Suprapubic skin (tissue), 4 donors: ENCODE measurements at places on chromosomes 7 and 10. TPM values are rescaled to one million over a fixed set of nuclear protein-coding genes. Genes with fewer than 3 reads are reported as not detected.

DNA sequence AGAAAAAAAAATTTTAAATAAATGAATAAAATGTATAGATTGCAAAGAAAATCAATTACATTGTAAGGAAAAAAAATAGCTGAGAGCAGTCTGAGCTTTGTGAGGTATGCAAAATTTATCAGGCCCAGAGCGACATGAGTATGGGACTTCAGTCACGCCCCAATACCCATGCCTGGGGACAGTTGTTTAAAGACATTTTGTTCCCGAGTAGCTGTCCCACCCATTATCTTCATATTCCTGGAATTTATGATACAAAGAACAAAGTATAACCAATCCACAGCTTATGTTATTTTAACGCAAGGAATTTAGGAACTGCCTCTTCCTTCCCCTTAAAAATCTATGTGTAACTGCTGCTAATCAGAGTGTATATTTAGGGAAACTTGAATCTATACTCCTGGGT is 1.6 kb upstream of the PON2 start:
- peaks cover 18% of the 10 kb centered on the region for H3K4me1 ChIP-seq
- H3K27ac ChIP-seq = no peak overlapping the region
- H3K27me3 ChIP-seq = no peaks in the 10 kb centered on the region
- H3K4me3 ChIP-seq = no peak overlapping the region

DNA sequence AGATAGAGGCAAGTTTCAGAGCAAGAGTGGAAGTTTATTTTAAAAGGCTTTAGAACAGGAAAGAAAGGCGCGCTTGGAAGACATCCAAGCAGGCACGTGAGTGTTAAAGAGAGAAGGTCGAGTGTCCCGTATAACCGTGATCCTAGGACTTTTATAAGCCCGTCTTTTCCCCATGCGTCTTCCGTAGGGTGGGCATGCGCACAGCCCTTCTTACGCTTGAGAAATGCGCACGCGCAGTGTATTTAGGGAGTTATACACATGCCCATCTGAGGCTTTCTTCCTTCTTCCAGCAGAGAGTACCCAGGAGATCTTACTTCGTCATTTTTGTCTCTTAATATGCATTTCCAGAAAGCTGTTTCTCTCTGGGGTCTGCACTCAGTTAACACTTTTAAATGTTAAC is 52.4 kb downstream of the CALD1 start:
- no peak overlapping the region for H3K4me3 ChIP-seq
- H3K4me1 ChIP-seq = no peaks in the 10 kb centered on the region
- H3K27ac ChIP-seq = no peak overlapping the region
- no peak for DNase-seq
- no peaks in the 10 kb centered on the region for H3K27me3 ChIP-seq

DNA sequence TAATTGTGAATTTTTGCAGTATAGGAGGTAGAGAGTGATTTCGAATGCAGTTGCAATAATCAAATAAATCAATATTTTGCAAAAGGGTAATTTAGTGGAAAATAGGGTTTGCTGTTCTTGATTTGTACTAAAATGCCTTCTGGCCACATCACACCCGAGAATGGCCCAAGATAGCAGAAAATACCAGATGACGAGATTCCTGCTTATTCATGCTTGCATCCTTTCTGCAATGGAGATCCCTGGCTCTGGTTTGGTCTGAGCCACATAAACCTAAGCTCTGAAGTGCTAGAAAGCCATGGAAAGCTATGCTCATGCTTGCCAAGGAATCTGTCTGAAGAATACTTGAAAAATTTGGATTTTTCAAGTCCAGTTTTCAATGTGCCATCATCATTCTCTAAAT is 634.2 kb upstream of the COBL start:
- no peaks in the 10 kb centered on the region for H3K27me3 ChIP-seq
- no peaks in the 10 kb centered on the region for H3K36me3 ChIP-seq
- H3K27ac ChIP-seq = no peak overlapping the region
- no peaks in the 10 kb centered on the region for H3K4me1 ChIP-seq
- no peak for DNase-seq
- no peak overlapping the region for H3K4me3 ChIP-seq

GRCh38 chr10:99394761-99395386 is 35.5 kb downstream of the GOT1 start:
- no peaks in the 10 kb centered on the region for H3K27me3 ChIP-seq
- DNase-seq = no peak
- peaks cover 14% of the 10 kb centered on the region for H3K4me1 ChIP-seq
- H3K36me3 ChIP-seq = peaks cover 30% of the 10 kb centered on the region

- H3K36me3 ChIP-seq = no peaks in the 10 kb centered on the region
- DNase-seq = no peak
- no peaks in the 10 kb centered on the region for H3K4me1 ChIP-seq
- H3K27me3 ChIP-seq = no peaks in the 10 kb centered on the region
- H3K27ac ChIP-seq = no peak overlapping the region
- H3K4me3 ChIP-seq = no peak overlapping the region
These were observed 90.2 kb downstream of the AGMO start for GRCh38 chr7:15471669-15471950.

DNA sequence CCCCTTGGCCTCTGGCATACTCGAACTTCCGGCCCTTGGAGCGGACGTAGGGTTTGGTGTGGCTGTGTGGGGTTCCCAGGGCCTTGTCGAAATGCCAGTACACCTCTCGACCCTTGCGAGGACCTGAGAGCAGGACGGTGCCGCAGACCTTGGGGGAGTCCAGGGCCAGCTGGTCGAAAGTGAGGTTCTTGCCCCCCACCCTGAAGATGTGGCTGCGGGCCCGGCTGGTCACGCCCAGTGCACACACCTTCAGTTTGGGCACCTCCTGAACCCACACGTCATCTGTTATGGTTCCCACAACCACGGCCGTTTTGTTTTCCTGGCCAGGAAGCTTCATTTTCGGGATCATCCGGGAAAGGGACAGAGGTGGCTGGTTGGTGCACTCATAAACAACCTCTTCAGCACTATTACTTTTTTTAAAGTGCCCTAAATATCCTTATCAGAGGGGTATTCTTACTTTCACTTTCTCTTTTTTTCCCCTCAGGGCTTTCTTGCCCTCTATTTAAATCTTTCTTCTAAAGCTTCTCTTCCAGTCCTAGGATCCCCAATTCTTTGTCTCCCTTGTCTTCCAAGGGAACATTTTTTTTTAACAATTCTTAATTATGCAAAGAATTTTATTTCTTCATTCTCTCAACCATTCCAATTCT is 44.9 kb upstream of the FAM3C start:
- H3K36me3 ChIP-seq = no peaks in the 10 kb centered on the region
- H3K27me3 ChIP-seq = no peaks in the 10 kb centered on the region
- no peak overlapping the region for H3K4me3 ChIP-seq
- H3K4me1 ChIP-seq = peaks cover 16% of the 10 kb centered on the region
- DNase-seq = no peak

DNA sequence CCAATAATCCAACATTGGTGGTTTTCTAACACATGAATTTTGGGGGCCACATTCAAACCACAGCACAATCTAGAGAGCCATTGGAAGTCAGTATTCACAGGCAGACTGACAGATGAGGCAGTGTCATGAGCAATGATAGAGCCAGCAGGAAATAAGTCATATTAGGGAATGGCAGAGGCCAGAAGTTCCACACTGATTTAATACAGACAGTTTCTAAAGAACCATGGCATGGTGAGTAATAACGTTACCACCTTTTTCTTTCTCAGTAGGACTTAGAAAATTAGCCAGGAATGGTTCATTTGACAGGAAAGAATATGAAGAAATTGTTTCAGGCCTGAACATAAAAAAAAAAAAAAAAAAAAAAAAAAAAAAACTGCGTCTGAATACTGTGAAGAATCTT is 210.3 kb downstream of the GPAM start:
- no peak overlapping the region for H3K27ac ChIP-seq
- H3K4me3 ChIP-seq = no peak overlapping the region
- peaks cover 2% of the 10 kb centered on the region for H3K4me1 ChIP-seq
- no peaks in the 10 kb centered on the region for H3K36me3 ChIP-seq
- no peak for DNase-seq

DNA sequence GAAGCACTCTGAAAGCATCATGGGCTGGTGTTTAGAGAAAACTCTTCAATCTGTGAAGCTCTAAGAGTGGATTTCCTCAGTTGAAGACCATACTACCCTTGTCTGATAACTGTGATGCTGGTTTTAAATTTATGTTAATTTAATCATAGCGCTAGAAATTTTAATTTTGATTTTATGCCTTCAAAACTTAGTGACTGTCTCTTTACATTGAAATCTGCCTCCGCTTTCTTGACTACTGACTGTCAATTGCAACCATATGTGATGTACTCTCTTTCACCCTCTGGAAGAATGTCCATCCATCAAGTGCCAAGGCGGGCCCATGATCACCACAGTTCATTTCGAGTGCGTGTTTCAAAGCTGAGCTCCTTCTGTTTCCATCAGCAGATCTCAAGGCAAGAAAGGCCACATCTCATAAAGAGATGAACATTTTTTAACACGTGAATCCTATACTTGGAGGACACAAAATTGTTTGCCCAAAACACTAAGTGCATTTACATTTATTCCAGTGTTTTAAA is 147.1 kb downstream of the ITGA8 start:
- H3K4me3 ChIP-seq = no peak overlapping the region
- peaks cover 3% of the 10 kb centered on the region for H3K27me3 ChIP-seq
- DNase-seq = no peak
- H3K36me3 ChIP-seq = no peaks in the 10 kb centered on the region
- H3K4me1 ChIP-seq = no peaks in the 10 kb centered on the region
- no peak overlapping the region for H3K27ac ChIP-seq

DNA sequence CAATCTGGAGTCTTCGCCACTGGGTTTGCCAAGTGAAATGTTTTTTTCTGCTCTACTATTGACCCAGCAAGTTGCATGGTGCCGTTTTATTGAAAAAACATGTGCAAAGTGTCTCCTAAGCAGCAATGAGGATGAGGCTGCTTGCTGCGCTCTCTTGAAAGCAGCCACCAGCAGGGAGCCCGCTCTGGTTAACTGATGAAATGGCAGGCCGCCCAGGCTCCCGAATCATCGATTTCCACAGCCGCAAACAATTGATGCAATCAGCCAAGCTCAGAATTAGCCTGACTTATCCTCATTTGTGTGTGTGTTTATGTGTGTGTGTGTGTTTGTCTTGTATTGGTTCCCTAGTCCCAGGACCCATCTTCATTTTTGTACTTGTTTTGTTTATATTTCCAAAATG is 22.2 kb upstream of the LYZL1 start:
- H3K4me1 ChIP-seq = no peaks in the 10 kb centered on the region
- no peaks in the 10 kb centered on the region for H3K36me3 ChIP-seq
- H3K4me3 ChIP-seq = no peak overlapping the region
- peaks cover 12% of the 10 kb centered on the region for H3K27me3 ChIP-seq

DNA sequence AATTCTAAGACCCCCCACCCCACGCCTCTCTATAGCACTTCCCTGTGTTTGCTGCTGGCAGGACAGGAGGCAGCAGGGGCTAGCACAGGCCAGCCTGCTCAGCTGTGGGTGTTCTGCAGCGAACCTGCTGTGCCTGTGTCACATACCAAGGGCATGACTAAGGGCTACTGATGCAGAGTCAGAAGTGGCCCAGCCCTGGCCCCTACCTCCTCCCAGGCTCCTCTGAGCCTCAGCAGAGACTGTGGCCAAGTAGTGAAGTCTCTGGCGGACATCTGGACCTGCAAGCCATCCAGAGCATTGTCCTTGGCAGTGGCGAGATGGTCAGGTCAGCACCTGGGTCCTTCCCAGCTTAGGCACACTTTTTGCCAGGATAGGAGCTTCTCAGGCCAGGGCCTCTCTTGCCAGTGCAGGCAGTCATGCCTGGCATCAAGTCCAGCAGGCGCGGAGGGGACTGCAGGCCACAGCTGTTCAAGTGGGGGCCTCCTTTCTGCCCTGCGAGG is 116.3 kb upstream of the RET start:
- H3K4me3 ChIP-seq = no peak overlapping the region
- H3K36me3 ChIP-seq = no peaks in the 10 kb centered on the region
- no peak overlapping the region for H3K27ac ChIP-seq
- no peaks in the 10 kb centered on the region for H3K27me3 ChIP-seq

- DNase-seq = no peak
- no peak overlapping the region for H3K4me3 ChIP-seq
- no peaks in the 10 kb centered on the region for H3K27me3 ChIP-seq
These were observed 86.6 kb upstream of the INSYN2A start for GRCh38 chr10:127283017-127283416.

DNA sequence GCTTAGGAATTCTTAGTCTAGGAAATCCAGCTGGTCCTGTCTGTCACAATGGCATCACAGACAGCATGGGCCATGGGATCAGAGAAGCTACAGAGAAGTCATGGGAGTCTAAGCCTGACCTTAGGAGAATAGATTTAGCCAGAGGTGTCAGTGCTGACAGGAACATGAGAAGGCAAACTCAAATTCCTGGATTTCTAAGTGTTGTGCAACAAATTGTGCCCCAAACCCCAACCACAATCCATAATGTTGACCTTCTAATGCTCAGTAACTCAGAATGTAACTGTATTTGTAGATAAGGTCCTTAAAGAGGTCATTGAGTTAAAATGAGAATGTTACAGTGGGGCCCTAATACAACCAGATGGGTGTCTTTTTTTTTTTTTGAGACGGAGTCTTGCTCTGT is 95.9 kb upstream of the RHOBTB1 start:
- no peaks in the 10 kb centered on the region for H3K4me1 ChIP-seq
- no peak for DNase-seq
- H3K27ac ChIP-seq = no peak overlapping the region
- no peak overlapping the region for H3K4me3 ChIP-seq

DNA sequence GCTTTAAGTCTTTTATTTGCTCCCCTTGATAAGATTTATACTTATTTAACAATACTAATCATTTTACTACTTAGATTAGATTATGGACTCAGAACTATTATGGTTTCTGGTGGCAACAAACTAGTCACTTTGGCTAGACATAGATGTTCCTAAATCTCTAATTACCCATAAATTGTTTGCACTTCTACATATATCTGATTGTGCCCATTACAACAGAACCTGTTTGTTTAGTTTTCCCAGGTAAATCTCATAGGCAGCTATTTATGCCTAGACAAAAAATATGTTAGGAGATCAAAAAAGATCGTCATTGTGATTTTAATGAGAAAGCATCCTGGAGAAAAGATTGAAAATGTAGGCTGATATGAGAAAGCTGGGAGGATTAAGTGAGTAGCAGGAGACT is 14.4 kb downstream of the UBN2 start:
- H3K4me1 ChIP-seq = peaks cover 4% of the 10 kb centered on the region
- no peak overlapping the region for H3K4me3 ChIP-seq
- H3K27ac ChIP-seq = no peak overlapping the region
- H3K36me3 ChIP-seq = peaks cover 24% of the 10 kb centered on the region
- H3K27me3 ChIP-seq = no peaks in the 10 kb centered on the region

- no peaks in the 10 kb centered on the region for H3K36me3 ChIP-seq
- no peak for DNase-seq
- peaks cover 7% of the 10 kb centered on the region for H3K4me1 ChIP-seq
- H3K4me3 ChIP-seq = no peak overlapping the region
These were observed 55.1 kb downstream of the JMJD1C start for GRCh38 chr10:63410633-63411032.

GRCh38 chr10:79269443-79269842 is 77.8 kb upstream of the PPIF start:
- no peak overlapping the region for H3K27ac ChIP-seq
- no peaks in the 10 kb centered on the region for H3K27me3 ChIP-seq
- peaks cover 7% of the 10 kb centered on the region for H3K36me3 ChIP-seq

- DNase-seq = no peak
- H3K36me3 ChIP-seq = no peaks in the 10 kb centered on the region
- H3K4me1 ChIP-seq = peaks cover 18% of the 10 kb centered on the region
- H3K4me3 ChIP-seq = no peak overlapping the region
- no peak overlapping the region for H3K27ac ChIP-seq
These were observed 101.3 kb downstream of the COL13A1 start for GRCh38 chr10:69902835-69903535.

NPY gene
- not detected for total RNA-seq

AOAH gene
- 1.1 TPM for total RNA-seq

C7orf33 gene
- not detected for total RNA-seq

MBL2 gene
- total RNA-seq = not detected

FAM25G gene
- 41.8 TPM for total RNA-seq

TFR2 gene
- 1.1 TPM for total RNA-seq

FAM237B gene
- not detected for total RNA-seq
